GM12878 (cell line): ENCODE measurements at places on chromosomes 2 and 18.

DNA sequence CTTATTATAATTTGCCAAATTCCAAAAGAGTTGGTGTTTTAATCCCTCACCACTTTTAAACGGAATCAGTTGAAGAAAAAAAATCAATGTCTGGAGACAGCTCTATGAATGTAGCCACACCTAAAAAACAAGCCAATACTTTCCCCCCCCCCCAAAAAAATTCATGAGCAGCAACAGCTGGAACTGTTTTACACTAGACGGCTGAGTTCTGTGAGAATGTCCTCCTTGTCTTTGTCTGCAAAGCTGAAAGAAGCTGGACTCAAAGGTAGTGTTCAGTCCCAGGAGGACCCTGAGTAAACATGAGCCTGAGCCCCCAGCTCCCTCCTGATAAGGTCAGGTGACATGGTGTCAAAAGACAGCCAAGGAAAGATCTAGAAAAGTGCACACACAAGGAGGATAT is 68.2 kb downstream of the ZNF521 start:
- no peak for DNase-seq

GRCh38 chr2:100260712-100261620 is 61.3 kb downstream of the LONRF2 start:
- DNase-seq: no peak

- no peak for DNase-seq
Measured at GRCh38 chr2:95695613-95696012, 103.8 kb downstream of the TRIM43 start.

GRCh38 chr2:147082850-147083522 is 761.8 kb upstream of the ACVR2A start:
- peak; percentile 54 for DNase-seq

DNA sequence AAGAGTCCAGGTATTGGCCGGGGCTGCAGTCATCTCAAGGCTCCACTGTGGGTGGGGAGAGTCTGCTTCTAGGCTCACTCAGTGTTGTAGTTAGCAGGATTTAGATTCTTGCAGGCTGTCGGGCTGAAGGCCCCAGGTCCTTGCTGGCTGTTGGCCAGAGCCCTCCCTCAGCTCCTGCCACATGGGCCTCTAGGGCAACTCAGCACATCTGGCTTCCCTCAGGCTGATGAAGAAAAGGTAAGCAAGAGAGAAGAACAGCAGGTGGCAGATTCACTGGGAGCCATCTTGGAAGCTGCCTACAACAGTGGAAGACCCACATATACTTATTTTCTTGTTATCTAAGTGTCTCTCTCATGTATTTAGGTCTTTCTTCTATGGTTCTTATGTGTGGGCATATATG is 4.3 kb downstream of the MRPS9 start:
- DNase-seq: no peak

DNA sequence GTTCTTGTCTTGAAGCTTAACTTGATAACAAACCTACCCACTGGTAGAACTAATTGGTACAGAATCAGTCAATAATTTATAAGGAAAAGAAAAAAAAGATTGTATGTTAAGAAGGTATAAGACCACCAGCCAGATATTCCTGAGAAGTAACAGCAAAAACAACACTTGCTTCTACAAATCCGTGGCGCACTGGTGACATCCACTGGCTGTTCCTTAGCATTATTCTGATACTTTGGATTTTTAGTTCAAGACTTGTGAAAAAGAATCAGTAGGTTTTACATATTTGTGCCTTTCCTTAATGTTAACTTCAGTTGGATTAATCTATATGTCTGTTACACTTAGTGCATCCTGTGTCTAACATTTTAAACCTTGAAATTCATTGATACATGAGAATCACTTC is 141.8 kb downstream of the GRB14 start:
- no peak for DNase-seq

GRCh38 chr2:127220102-127220767 is at the start of gene CYP27C1:
TSS of gene CYP27C1 (minus strand) at chr2:127220299. CDS start at chr2:127220270, 29 bp downstream.
- DNase-seq: no peak

- no peak for DNase-seq
Measured at GRCh38 chr2:26704441-26704977, 12.0 kb downstream of the KCNK3 start.

DNA sequence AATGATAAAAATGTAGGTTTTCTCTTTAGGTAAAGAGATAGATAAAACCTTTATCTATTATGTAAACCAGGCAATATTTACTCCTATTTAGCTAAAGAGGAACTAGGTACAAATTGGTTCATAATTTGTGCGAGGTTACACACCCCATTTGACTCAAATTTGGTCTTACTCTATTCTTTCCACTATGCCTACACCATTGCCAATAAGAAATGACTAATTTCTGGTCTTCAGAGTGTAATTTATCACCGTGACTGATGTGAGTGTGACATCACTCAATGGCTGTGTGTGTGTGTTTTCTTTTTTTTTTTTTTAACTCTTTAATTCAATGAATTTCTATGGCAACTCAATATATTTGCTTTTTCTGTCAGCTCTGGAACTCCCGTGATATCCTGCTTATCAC is 955.8 kb downstream of the TDRD15 start:
- no peak for DNase-seq

DNA sequence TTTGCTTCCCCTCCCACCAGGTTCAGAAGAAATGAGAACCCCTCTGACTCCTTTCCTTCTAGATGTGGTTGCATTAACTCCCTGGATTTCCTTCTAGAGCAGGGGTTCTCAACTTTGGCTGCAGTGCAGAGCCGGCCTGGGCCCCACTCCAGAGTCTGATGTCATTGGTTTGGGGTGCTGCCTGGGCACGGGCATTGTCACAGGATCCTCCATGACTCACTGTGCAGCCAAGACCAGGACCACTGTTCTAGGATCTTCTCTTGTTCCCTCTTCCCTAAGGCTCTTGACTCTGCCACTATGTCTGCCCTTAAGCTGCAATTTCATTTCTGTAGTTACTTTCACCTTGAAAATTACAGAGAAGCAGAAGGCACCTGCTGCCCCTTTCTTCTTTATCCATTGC is 31.8 kb downstream of the TBC1D8 start:
- no peak for DNase-seq

DNA sequence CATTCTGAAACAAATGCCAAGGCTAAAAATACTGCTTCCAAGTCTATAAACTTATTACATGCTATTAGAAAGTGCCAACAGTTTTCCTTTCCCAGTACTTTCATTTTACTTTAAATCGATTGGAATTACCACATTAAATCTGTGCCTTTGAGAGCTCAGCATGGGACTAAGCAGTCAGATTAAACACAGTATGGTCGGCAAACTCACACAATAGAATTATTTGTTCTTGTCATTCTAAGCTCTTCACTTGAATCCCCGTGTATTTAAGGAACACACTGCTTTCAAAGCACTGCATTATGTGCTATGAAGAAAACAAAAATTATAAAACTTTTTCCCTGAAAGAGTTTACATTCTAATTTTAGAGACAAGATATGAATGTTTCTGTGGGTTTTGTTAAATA is 444.4 kb upstream of the SLC39A10 start:
- DNase-seq: no peak

- DNase-seq: no peak
Measured at GRCh38 chr2:234422273-234422732, 74.6 kb downstream of the ARL4C start.

DNA sequence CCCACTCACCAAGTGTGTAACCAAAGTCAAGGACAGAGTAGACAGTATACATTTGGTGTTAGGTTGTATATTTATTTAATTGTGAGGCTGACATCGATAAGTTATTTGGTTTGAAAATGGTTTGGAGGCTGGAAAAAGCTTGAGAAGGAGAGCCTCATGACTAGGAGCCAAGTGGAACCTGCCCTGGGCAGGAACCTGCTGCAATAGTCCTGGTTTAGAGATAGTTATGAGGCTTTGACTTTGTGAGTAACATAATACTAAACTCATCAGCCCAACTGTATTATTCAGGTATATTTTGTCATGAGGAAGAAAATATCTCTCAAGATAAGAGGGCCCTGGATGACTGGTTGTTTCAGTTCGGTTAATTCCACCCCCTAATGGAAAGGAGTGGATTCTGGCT is 234.3 kb upstream of the CYRIA start:
- DNase-seq: no peak

DNA sequence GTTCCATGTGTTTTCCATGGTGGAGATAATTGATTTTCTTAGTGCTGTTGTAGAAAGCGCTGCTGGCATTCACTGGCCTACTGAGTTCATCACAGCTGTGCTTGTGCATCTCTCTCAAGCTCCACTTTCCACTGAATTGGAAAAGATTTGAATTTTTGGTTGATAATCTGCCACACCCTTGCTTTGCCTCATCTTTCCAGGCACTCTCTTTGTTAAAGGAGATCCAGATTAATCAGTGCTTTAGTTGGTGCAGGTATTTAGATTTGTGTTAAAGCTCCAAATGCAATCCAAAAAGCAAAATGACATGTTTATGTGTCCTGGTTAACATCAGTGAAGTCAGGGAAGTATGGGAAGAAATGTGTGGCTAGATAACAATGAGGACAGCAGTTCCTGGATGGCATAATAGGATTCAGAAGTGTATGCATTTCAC is 2.7 kb upstream of the COL3A1 start:
- no peak for DNase-seq

- DNase-seq: no peak
Measured at GRCh38 chr2:2704428-2705090, 373.5 kb upstream of the MYT1L start.

DNA sequence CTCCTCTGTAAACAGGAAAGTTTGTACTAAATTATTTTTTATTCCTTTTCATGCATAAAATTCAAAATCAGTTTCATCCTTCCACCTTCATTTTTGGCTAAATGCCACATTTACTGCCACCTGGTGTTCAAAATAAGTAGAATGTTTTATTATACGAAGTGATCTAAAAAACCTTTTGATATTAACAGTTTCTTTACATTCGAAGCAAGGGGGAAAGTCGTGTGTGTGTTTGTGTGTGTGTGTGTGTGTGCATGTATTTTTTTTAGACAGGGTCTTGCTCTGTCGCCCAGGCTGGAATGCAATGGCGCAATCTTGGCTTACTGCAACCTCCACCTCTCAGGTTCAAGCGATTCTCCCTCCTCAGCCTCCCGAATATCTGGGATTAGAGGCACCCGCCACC is 9.0 kb upstream of the SCN9A start:
- no peak for DNase-seq

DNA sequence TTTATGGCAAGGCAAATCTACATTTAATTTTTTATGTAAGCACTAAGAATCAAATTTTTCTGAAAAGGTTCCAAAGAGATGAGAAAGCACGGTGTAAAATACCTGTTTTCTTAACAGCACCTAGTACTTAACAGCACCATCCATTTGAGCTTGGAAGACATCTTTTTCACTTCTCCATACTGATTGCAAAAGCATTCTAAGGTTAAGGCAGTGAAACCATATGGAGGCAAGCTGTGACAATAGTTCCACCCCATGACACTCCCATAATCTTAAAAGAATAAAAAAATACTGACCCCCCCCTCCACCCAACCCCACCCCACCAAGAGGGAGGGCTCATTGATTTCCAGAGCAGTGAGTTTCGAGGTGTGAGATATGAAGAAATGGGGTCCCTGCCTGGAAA is 60.6 kb downstream of the ZCCHC2 start:
- DNase-seq: no peak

DNA sequence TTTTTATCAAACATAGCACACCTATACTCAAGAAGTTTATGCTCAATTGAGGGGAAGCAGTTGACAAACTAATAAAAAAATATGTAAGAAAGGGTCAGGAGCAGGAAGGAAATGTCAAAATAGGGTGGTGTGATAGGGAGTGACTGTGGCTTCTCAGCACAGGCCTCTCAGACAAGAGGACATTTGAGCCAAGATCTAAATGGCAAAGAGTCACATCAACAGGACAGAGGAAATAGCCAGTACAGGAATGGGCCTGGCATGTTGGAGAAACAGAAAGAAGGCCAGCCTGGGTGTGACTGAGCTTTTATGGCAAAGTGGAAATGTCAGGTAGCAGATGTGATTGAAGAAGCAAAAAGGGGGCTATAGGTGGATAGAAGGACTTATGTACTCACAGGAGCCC is 117.0 kb downstream of the CCDC148 start:
- DNase-seq: no peak

DNA sequence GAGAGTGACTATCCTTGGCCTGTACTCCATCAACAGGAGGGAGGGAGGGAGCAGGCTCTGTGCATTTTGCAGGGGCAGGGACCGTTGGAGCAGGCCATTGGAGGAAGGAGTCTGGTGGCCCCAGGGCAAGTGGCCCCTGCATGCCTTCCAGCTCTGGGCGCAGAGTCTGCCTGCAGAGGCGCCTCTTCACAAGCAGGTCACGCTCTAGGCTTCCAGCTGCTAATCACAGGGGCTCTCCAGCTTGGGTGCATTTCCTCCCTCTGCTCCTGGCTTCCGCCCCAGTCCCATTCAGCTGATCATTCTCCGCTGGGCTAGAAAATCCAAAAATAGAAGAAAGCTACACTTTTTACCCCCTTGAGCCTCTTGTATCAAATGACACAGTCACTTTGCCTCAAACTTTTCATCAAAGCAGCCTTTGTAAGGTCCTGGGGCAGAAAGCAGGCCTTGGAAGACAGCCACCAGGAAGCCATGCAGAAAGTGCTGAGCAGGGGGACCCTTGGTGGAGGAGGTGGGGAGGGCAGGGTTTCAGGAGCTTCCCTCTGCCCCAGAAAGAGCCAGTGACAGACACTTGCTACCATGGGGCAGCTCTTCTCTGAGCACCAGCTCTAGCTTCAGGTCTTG is 11.3 kb downstream of the TMEM247 start:
- DNase-seq: no peak

GRCh38 chr2:109322111-109322510 is 193.1 kb downstream of the SH3RF3 start:
- no peak for DNase-seq

DNA sequence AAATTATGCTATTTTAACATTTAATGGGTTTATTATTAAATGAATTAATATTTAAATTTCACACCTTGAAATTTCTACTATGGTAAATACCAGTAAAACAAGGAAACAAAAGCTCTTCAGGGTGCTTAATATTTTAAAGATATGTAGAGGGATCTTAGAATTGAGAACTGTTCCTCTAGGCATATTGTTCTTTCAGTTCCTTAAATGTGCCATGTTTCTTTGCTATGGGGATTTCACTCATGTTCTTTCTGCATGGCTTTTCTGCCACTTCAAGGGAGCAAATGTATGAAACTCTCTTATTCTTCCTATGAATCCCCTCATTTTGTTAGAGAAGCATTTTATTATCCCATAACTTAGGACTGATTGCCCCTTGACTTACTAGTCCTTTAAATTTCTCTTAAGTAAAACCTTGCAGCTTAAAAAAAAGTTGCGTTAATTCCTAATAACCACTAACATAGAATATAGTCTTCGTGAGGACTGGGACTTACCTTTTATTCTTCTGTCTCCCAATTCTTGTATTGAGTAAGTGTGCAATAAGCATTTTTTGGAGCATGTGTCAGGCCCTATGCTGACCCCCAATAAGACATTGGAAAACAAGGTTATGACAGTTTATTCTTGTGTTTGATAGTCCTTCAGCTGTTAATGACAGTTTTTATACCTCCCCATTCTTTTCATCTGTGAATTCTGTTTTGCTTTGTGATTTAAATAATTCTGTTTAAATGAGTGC is 95.7 kb downstream of the BIRC6 start:
- DNase-seq: no peak
